ENCODE measurements at places on chromosomes 7 and 10.
A peak's percentile ranks its signal among the peaks of the same experiment; 100 is the strongest.

DNA sequence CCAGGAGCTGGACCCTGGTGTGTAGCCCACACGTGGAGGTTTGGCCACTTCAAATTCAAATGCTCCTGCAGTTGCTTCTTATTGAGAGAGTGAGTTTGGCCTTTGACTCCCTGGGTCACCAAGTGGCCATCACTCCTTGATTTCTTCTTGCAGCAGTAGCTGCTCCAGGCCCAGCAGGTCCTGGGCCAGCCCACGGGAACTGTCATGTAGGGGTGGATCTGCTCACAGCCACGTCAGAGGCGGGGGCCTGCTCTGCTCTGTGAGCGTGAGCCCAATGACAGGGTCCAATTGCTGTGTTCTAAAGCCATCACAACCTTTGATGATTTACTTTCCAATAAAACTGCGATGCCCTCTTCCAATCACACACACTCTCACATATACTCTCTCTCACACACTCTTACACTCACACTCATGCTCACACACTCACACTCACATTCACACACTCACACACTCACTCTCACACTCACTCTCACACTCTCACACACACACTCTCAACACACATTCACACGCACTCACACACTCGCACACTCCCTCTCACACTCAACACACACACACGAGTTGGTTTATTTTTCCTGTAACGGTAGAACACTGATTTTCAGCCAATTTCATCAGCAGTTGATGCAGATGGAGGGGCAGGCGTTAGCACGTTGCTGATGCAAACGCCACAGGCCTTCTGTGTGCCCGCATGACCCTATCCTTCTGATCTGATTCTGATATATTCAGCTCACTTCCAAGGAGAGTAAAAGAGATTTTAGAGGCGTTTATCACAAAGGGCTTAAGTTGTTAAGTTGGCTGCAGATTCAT lies 210.7 kb upstream of the PPP2R2D start:
- no peak for DNase-seq

- peak; percentile 48 for DNase-seq
Observed at GRCh38 chr7:148883266-148884048, 634 bp downstream of the EZH2 start.

DNA sequence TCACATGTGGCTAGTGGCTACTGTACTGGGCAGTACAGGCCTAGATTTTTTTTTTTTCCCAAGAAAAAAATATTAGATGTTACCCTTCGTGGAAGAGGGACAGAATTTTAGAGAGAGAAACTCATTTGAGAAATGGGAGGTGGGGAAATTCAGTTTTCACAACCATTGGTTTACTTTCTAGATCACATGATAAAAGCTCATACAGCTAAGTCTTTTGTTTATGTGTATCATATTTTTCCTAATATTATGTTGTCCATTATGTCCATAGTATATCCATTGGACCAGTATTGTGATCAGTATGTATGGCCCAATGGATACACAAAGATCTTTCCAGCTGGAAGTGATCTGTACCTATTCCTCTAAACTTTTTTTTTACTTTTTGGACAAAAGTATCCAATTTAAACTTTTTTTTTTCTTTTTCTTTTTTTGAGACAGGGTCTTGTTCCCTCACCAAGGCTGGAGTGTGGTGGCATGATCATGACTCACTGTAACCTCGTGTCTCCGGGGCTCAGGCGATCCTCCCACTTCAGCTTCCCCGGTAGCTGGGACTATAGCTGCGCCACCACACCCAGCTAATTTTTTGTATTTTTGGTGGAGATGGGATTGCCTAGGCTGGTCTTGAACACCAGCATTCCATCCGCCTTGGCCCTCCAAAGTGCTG lies 4.1 kb downstream of the CALU start:
- DNase-seq: no peak

- DNase-seq: no peak
Observed at GRCh38 chr7:140605337-140605736, 35.3 kb downstream of the DENND2A start.

GRCh38 chr10:77582710-77583115 lies 54.9 kb downstream of the KCNMA1 start:
- no peak for DNase-seq

- no peak for DNase-seq
Observed at GRCh38 chr10:123398180-123398591, 244.0 kb downstream of the BUB3 start.

- no peak for DNase-seq
Observed at GRCh38 chr7:20786421-20786778, 286 bp downstream of the SP8 start.

GRCh38 chr10:106619346-106619745 lies 545.2 kb downstream of the SORCS1 start:
- peak; percentile 10 for DNase-seq

GRCh38 chr10:116848032-116848943 lies 1.0 kb upstream of the ENO4 start:
- no peak for DNase-seq

- DNase-seq: no peak
Observed at GRCh38 chr10:76026176-76026771, 594.9 kb downstream of the LRMDA start.

- DNase-seq: no peak
Observed at GRCh38 chr10:28036587-28036986, 37.7 kb upstream of the ODAD2 start.

GRCh38 chr10:107767185-107767584 lies 602.7 kb upstream of the SORCS1 start:
- no peak for DNase-seq

GRCh38 chr10:52895059-52895458 lies 122.5 kb upstream of the MBL2 start:
- no peak for DNase-seq

GRCh38 chr10:58807629-58808022 lies 295.0 kb downstream of the BICC1 start:
- DNase-seq: no peak

GRCh38 chr7:27921081-27921836 lies 181.3 kb downstream of the TAX1BP1 start:
- peak; percentile 93 for DNase-seq

GRCh38 chr10:106592396-106592795 lies 572.1 kb downstream of the SORCS1 start:
- DNase-seq: no peak

DNA sequence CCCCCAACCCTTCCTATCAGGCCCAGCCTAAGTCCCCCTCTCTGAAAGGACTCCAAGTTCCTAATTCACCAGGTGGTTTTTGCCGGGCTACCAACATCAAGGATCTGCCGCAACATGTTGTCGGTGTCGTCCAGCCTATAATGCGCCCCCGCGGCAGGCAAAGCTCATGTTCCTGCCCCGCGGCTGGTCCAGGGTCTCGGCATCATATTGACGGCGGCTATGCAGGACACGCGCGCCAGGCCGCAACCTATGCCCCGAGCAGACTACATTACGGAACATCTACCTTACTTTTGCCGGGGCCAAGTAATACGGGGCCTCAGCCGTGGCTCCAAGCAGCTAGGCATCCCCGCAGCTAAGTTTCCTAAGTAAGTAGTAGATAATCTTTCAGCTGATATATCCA lies 24.6 kb upstream of the FAM221A start:
- DNase-seq: no peak

GRCh38 chr10:109837384-109837783 lies 85.9 kb downstream of the XPNPEP1 start:
- DNase-seq: no peak

DNA sequence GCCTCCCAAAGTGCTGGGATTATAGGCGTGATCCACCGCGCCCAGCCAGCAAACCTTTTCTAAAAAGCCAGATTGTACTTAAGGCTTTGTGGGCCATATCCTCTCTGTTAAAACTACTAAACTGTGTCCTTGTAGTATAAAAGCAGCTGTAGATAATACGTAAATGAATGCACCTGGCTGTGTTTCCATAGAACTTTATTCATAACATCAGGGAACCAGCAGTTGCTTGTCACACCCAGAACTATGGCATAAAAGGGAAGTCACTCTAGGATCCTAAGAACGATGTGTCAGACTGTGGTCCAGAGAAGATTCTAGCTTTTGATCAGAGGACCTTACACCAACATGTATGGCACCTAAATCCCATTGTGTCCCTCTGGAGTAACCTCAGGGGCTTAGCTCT lies 63.0 kb downstream of the DENND2A start:
- DNase-seq: no peak

DNA sequence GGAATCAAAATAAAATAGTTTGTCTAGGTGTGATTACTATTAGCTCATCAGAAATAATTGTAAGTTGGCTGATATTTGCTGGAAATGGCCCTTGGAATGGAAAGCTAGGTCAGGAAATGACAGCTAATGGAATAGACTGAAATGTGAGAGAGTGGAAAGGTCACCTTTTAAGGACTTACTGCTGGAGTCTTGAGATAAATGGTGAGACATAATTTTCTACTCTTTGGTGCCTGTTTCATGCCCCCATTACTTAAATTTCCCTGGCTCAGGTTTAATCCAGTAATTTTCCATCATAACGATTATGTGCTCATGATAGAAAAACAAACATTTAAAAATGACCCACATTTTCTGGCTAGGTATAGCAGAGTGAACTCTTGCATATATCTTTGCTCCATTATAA lies 123.6 kb downstream of the ADAM22 start:
- no peak for DNase-seq

GRCh38 chr10:89216056-89216455 lies 8.9 kb upstream of the CH25H start:
- DNase-seq: no peak

- no peak for DNase-seq
Observed at GRCh38 chr7:115363916-115364315, 442.0 kb downstream of the MDFIC start.

Data from lung (tissue), 17 donors.